ENCODE measurements at places on chromosomes 12 and 14.

DNA sequence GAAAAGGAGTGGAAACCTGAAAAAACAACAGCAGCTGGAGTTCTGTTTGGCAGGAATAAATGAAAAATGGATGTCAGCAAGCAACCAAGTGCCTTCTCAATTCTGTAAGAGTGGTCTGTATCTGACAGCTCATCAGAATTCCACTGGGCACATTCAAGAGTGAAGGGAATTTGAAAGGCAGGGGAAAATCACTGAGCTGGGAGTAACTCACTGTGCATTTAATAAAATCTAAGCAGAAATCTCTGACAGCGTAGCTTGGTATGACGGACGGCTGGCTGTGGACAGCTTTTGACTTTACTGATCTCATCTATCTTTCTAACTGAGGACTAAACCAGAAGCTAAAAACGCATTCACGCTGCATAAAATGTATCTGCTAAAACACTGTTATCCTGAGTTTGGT lies 153.4 kb downstream of the RIMBP2 start:
- no peak for DNase-seq

GRCh38 chr14:89160437-89160836 lies 256.6 kb downstream of the FOXN3 start:
- no peak for DNase-seq

- DNase-seq = peak; percentile 33
Observed at GRCh38 chr14:58705066-58705465, 67.3 kb downstream of the DACT1 start.

DNA sequence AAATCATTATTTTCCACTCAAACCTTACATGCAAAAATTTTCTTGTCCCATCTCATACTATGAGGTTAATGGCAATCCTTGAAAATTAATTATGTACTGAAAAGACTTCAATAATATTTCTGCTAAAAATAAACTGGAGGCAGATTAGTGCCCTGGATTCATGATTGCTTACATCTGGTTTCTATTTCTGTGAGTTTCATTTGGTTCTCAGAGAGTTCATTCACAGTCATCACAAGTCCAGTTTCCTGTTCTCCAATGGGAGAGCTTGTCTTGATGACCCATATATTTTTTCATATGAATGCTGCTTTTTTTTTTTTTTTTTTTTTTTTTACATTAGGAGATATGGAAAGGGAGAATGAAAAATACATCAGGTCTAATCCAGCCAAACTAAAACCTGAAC lies 6.6 kb upstream of the PTHLH start:
- peak; percentile 62 for DNase-seq

- no peak for DNase-seq
Observed at GRCh38 chr14:94113490-94113889, 3.0 kb downstream of the IFI27 start.

- DNase-seq = peak; percentile 64
Observed at GRCh38 chr12:13233830-13234641, 37.5 kb downstream of the EMP1 start.

GRCh38 chr12:99130808-99131553 lies 485.9 kb downstream of the APAF1 start:
- DNase-seq = peak; percentile 49

- DNase-seq = no peak
Observed at GRCh38 chr12:109686523-109686922, 27.1 kb upstream of the FAM222A start.

DNA sequence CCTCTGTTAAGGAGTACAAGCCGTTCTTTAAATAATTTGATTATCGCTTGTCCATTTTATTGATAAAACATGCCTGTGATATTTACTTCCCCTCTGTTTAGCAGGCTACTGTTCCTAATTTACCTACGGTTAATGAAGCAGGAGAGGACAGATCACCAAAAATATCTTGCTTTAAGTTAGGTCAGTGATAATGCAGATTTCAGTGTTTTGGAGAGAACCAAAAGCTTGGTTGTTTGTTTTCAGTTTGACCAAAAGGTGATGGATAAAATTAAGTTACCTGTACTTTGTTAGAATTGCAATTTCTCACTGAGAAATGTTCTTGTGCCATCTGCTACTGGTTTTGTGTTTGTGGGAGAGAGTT lies 958 bp downstream of the SPATS2 start:
- no peak for DNase-seq

- DNase-seq = peak; percentile 91
Observed at GRCh38 chr12:71397433-71397954, 42.1 kb upstream of the LGR5 start.

DNA sequence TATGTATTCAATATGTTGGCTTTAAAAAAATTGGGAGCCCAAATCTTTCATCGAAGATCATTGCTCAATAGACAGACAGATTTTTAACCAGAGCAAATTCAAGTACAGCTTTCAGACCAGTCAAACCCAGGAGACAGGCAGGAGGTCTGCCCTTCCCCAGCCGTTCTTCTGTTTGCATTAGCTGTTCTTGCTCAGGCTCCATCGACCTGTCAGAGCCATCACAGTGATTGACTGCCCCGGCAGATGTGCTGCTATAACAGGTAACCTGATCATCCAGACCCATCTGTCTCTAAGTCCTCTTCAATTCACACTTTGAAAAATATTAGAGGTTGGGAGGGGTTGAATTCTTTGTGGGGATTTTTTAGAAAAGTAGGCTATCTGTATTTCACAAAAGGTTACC lies 453.5 kb downstream of the FOXG1 start:
- no peak for DNase-seq

DNA sequence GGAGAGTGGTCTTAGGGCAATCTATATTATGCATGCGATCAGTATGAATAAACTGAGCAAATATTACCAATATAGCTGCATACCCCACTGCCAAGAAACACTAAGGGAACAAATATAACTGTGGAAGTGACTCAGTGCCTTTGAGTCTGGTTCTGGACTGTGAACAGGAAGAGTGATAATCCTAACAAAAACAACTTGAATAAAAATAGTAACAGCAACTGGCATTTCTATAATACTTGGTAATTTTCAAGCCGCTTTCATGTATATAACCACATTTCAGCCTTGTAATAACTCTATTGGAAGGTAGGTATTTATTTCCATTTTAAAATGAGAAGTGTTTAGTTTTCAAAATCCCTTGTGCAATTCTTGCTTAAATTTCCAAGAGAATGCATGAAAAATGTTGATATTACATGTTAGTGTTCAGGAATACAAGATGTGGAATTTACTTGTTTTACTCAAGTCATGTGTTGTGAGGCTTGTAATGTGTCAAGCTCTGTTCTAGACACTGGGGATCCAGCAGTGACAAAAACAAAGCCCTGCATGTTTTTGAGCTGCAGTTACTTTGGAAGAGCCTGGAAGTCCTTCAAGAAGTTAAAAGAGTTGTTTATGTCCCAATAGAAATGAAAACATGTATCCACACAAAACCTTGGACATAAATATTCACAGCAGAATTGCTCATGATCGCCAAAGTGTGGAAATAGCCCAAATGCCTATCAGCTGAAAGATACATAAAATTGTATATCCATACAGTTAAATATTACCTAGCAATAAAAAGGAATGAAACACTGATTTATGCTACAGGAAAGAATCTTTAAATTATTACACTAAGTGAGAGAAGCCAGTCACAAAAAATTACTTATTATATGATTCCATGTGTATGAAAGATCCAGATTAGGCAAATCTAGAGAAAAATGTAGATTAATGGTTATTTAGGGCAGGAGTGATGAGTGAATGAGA lies 338.1 kb upstream of the TMEM132C start:
- DNase-seq = peak; percentile 81

Measured in fibroblast of skin of right biceps (primary cell).